ENCODE measurements at places on chromosomes 11 and 22.

- no peak for DNase-seq
These were observed 69.4 kb downstream of the MRTFA start for GRCh38 chr22:40567106-40567505.

GRCh38 chr22:40002935-40003715 lies 8.4 kb downstream of the FAM83F start:
- DNase-seq = no peak

DNA sequence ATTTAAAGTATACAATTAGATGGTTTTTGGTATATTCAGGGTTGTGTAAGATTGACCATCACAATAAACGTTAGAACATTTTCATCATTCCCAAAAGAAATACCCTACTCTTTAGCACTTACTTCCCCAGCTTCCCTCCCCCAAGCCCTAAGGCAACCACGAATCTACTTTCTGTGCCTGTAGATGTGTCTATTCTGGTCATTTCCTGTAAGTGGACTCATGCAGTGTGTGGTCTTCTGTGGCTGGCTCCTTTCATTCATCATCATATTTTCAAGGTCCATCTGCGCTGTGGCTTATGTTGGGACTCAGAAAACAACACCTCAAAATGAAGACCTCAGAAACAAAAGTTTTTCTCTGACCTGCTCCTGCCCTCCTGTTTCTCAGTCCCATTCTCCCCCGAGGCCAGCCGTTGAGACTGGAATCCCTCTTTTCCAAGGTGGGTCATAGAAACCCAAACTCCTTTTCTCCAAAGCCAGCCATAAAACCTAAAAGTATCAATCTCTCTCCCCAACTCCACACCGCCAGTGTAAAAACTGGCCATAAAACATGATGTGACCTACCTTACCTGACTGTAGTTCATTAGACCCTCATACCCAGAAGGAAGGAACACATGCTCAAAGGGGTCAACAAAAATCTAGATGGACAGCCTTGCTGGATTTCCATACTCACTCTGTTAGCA lies 12.9 kb upstream of the TMPRSS13 start:
- DNase-seq = no peak

DNA sequence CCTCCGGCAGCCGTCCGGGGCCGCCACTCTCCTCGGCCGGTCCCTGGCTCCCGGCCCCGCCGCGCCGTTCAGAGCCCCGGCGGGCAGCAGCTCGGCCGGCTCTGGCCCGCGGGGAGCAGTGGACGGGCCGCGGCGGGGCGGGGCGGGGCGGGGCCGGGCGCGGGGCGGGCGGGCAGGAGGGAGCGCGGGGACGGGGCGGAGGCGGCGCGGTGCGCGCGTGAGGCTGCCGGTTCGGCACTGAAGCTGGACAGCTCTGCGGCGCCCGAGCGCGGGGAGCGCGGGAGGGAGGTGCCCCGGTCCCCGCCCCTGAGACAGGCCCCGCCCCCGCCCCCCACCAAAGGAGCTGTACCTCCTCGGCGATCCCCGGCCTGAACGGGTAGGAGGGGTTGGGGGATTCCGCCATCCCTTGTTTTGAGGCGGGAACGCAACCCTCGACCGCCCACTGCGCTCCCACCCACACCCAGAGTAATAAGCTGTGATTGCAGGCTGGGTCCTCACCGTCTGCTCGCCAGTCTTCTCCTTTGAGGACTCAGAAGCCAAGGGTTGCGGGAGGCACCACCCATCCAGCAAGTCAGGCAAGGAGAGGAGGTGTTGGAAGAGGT lies at the start of gene DRD2:
Gene DRD2, minus strand, starts transcription at position 239 of the 602 bp plus-strand sequence. CDS start 50,747 bp downstream, outside the sequence.
- DNase-seq = no peak

DNA sequence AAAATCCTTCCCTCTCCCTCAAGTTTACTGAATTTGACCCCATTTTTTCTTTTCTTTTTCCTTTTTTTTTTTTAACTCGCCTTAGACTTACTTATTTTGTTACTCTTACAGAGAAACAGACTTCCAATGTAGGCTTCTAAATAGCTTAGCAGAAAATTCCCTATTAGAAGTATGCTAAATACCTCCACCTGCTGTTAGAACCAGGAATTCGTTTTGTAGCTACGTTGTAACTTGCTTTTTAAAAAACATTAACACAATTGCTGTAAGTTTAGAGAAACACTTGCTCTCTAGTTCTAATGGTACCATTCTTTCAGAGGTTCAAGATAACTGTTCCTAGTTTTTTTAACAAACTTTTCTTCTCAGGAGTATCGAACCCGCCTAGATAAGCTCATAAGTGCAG lies 324.2 kb downstream of the DCDC1 start:
- no peak for DNase-seq

GRCh38 chr22:17281440-17281841 lies 62.2 kb upstream of the ADA2 start:
- DNase-seq = no peak

DNA sequence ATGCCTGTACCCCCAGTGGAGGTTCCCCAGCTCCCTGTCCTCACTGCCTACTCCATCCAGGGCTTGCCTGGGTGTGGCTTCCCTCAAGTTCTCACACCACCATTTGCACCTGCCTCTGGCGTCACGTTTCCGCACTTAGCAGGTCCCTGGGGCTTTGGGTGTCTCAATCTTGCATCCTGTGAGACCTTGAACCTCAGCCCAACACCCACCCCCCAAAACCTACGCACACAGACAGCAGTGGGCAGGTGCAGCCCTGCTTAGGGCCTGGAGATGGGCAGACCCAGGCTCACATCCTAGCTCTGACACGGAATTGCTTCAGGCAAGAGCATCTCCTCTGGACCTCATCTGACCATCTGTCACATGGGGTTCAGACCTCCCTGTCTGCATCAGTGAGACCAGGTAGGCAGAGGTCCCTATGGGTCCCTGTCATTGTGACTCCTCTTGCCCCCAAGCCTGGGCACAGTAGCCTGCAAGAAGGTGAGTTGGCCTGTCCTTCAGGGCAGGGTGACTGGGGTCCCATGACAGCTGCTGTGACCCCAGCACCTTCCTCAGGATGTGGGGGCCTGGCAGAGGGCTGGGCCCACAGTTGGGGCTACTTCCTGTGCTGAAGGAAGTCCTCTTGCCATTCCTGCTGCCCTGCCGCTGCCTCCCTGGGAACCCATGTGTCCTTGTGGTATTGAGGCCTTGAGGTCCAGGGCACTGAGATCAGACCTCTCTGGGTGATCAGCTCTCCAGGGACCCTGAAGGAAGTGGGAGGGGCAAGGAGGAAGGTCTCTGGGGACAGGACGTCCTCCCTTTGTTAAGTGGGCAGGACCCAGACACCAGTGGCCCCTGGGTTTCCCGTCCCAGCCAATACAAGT lies 2.0 kb downstream of the SIPA1 start:
- peak; percentile 91 for DNase-seq

- no peak for DNase-seq
These were observed 275.5 kb downstream of the SOX6 start for GRCh38 chr11:16080688-16081381.

- DNase-seq = no peak
These were observed 20.2 kb downstream of the PPFIBP2 start for GRCh38 chr11:7534042-7534378.

DNA sequence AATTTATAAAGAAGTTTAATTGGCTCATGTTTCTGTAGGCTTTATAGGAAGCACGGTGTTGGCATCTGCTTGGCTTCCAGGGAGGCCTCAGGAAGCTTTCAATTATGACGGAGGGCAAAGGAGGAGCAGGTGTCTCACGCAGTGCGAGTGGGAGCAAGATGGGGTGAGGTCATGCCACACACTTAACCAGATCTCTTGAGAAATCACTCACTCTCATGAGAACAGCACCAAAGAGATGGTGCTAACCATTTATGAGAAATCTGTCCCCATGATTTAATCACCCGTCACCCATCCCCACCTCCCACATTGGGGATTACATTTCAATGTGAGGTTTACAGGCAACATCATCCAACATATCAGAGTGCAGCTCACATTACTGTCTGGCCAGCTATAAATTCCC lies 103.5 kb downstream of the ARHGAP8 start:
- no peak for DNase-seq

GRCh38 chr11:111737444-111738210 lies 28.6 kb downstream of the PPP2R1B start:
- DNase-seq = no peak

DNA sequence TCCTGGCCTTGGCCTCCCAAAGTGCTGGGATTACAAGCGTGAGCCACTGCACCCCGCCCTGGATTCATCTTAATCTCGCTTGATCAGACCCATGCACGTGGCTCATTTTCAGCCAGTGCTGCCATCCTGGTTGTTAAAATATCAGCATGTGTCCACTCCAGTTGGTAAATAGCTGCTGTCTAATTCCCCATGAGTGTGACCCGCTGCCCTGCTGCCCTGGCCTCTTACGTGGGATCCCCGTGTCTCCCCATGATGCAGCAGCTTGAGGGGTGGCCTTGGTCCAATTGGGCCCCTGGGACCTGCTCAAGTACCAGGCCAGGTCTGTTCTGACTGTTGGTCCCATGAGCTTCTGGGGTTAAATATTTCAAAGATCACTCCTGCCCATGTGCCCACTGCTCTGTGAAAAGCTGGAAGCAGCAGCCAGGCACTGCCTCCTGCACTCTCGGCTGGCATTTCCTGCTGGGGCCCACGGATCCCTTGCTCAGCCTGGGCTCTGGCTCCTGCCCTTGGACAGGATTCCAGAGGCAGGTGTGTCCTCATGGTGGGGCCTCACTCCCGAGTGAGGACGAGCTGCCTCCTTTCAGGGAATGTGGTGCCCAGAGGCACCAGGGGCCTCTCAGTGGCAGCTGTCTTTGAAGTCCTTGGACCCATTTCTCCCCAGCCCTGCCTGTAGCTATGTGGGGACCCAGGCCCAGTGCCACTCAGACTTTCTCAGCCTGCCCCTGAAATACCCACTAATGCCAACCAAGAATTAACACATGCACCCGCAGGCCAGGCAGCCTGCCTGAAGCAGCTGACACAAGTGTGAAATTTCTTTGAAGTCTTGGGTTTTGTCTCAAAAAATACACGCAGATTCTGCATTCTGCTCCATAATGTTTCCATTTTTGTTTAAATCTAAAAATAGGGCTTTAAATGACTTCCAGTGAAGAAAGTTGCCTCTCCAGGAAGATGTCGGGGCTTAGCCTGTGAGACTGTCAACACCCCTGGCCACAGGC lies 38.1 kb upstream of the PRDM11 start:
- no peak for DNase-seq

DNA sequence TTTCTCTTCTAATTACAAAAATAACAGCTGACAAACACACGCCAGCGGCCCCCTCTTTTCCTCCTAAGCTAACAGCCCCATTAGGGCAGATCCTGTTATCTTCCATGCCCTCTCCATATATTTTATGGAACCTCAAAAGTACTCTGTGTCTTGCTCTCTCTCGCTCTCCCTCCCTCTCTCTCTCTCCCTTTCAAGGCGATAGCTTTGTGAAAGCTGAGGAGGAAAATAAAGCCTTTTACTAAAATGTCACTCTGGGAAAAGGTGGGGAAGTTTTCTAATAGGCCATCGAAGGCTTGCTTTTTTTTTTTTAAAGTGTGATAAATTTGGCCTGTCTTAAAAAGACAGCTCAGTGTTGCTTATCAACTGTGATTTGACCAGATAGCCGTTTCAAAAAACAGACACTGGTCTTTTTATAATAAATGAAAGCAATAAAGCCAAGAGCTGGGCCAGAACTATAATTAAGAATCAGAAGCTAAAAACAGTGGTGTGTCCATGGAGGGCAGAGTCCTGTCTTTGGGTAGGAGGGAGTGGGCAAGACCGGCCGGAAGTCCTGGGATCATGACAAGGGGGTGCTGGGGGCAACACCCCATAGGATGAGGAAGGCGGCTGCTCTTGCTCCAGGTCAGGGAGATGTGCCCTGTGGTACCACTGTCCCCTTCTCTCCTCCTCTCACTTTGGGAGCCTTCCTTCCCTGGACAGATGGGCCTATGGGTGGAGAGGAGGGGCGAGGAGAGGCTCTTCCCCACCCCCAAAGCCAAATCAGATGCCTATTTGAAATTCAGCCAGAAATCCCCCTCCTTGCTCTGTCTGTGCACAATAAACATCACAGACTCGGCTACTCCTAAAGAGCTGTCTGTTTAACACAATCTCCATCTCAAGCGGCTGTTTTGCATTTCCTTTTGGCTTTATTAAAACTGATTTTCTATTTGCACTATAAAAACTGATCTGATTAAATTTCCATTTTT lies 267.2 kb downstream of the BUD13 start:
- no peak for DNase-seq

GRCh38 chr11:10288881-10289764 lies 4.9 kb downstream of the SBF2 start:
- DNase-seq = no peak

- no peak for DNase-seq
These were observed 13.5 kb downstream of the FBLN1 start for GRCh38 chr22:45516163-45516562.

DNA sequence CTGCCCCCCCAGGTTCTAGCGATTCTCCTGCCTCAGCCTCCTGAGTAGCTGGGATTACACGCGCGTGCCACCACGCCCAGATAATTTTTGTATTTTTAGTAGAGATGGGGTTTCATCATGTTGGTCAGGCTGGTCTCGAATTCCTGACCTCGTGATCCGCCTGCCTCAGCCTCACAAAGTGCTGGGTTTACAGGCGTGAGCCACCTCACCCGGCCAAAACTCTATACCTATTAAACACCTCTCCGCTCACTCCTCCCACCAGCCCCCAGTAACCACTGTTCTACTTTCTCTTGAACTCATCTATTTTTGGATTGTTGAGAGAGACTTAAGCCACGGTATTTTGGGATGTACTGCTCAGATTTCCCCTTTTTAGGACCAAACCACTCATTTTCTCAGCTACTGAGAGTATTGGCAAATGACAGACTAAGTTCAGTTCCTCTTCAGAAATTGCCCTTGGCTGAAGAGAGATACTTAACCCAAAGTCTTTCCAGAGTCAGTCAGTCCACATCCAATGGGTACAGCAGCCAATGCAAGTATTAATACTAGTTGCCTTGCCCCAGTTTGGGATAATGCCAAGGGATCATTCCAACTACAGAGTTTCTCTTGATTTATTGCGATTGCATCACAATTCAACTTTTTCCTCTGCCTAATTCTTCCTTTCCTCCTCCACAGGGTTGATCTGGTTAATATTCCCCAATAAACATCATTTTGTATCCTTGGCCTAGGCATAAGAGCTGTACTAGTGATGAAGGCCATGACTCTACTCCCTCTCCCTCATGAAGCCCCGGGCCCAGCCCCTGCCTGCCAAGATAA lies 36.8 kb upstream of the CSTF3 start:
- no peak for DNase-seq

- no peak for DNase-seq
These were observed 579.7 kb upstream of the CCDC90B start for GRCh38 chr11:83865636-83866461.

- no peak for DNase-seq
These were observed 60.9 kb upstream of the CLMP start for GRCh38 chr11:123255909-123256308.

DNA sequence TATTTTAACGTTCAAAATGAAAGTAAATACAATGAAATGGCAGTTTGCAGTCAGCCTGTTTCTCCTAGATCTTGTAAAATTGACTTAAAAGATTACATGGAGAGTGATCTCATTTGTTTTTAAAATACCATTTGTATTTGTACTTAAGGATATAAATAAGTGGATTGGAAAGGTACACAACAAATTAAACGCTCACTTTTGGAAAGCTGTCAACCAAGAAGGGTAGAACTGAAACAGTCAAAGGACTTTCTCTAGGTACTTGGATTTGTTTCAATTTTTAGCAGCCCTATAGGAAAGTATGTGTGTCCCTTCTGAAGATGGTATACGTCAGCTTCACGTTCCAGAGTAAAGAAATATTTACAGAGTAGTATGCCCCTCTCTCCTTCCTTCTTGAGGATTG lies 7.3 kb downstream of the TBRG1 start:
- DNase-seq = no peak

All from GM12878 (cell line).